ENCODE measurements at places on chromosomes 4 and X.

- no peak for DNase-seq
Measured at GRCh38 chr4:71608678-71609071, 175.2 kb downstream of the GC start.

DNA sequence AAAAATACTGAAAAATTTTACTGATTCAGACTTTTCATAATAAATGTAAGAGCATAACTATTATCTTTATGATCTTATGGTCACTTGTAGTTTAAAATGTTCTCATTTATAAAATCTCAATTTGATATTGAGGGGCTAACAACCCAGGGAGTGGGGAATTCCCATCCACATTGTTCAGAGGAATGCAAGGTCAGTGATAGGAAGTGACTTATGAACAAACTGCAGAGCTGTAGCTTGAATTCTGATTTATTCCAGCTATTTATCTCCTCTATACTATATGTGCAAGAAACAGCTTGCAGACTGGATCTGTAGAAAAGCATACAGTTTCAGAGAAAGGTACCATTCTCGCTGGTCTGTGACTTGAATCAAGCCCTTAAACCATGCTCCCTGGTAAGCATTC is 61.6 kb downstream of the SEC24D start:
- no peak for DNase-seq

DNA sequence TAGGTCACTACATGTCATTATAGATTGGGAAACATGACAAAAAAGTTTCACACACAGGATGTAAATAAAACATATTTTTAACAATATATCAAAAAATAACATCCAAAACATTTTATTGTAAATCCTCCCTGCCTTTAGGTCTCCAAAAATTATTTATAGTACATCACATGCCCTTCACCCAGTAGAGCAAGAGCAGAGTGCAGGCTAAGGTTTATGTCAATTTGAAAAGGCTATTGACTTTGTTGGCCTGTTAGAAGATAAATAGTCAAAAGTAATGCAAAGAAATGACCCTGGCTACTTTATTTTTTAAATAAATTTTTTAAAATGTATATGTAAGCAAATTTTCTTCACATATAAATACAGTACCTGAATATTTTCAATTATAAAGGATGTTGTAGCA is 983.7 kb downstream of the RAB28 start:
- no peak for DNase-seq

DNA sequence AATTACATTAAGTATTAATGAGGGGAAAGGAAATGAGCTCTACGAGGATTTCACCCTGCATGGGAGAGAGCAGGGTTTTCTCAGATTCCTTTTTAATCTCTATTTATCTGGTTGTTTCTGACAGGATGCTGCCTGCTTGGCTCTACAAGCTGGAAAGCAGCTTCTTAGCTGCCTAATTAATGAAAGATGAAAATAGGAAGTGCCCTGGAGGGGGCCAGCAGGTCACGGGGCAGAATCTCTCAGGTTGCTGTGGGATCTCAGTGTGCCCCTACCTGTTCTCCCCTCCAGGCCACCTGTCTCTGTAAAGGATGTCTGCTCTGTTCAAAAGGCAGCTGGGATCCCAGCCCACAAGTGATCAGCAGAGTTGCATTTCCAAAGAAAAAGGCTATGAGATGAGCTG is 113.7 kb downstream of the PARM1 start:
- no peak for DNase-seq

GRCh38 chr4:25111648-25112196 is 48.5 kb downstream of the SEPSECS start:
- no peak for DNase-seq
